ENCODE measurements at places on chromosomes 16 and 17.

DNA sequence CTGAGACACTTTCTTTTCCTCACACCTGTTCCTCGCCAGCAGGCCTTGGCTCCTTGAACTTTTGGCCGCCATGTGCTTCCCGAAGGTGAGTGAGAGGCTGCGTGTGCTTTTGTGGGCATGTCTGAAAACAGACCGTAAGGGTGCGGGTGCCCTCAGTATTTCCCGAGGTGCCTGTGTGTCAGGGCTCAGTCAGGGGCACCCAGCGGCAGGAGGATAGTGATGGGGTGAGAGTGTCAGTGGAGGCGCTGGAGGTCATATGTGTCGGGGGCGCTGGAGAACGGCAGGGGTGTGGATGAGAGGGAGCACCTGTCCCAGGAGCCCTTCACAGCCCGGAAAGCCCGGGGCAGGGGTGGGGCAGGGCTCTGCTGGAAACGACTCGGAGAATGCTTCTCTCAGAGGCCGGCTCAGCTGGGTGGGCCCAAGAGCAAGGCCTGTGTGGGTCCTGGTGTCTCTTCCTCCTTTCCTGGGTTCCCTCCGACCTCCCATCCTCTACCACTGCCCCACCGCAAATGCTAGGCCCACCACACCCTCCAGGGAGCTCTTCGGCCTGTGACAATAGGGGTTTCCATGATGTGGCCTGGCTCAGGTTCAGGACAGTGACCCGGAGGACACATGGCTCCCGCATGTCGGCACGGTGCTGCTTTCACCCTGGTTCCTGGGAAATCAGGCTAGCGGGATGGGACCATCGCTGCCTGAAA lies 451 bp downstream of the IL32 start:
- peaks cover 6% of the 10 kb centered on the region for H3K4me1 ChIP-seq
- H3K27me3 ChIP-seq: no peaks in the 10 kb centered on the region
- no peaks in the 10 kb centered on the region for H3K36me3 ChIP-seq

GRCh38 chr17:75350029-75350428 lies 55.4 kb downstream of the GRB2 start:
- no peak overlapping the region for H3K4me3 ChIP-seq
- H3K36me3 ChIP-seq: no peaks in the 10 kb centered on the region

DNA sequence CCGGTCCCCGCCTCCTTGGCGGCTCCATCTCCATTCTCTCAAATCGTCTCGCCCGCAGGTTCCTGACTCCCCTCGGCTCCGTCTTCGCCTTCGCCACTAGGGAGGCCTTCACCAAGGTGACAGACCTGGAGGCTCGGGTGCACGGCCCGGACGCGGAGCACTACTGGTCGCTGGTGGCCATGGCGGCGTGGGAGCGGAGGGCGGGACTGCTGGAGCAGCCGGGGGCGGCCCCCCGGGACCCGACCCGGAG lies 862 bp downstream of the GLTPD2 start:
- no peaks in the 10 kb centered on the region for H3K36me3 ChIP-seq
- H3K27me3 ChIP-seq: peaks cover 23% of the 10 kb centered on the region
- DNase-seq: no peak
- H3K4me3 ChIP-seq: peak overlapping the region; percentile 57
- H3K27ac ChIP-seq: peak overlapping the region; percentile 94
- peaks cover 64% of the 10 kb centered on the region for H3K4me1 ChIP-seq

GRCh38 chr16:85349365-85350145 lies 237.3 kb upstream of the CIBAR2 start:
- H3K27me3 ChIP-seq: no peaks in the 10 kb centered on the region
- no peak overlapping the region for H3K27ac ChIP-seq
- H3K4me1 ChIP-seq: peaks cover 8% of the 10 kb centered on the region
- no peak overlapping the region for H3K4me3 ChIP-seq

DNA sequence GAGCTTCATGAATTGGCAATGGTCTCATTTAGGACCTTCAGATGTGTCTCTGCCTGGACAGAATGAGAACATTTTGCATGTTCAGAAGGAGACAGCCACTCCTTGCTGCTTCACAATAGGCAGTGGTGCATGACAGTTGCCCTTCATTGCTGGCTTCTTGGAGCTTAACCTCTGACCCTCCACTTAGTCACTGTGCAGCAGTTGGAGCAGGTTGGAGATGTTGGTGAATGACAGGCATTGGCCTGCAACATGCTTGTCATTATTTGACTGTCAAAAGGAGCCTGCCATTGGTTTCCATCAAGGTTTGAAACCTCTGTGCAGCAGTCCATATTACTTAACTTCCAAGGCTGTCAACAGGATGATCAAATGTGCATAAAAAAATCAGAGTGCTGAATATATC lies 22.7 kb downstream of the FTO start:
- DNase-seq: no peak
- H3K36me3 ChIP-seq: no peaks in the 10 kb centered on the region
- no peaks in the 10 kb centered on the region for H3K4me1 ChIP-seq
- H3K27me3 ChIP-seq: no peaks in the 10 kb centered on the region
- H3K4me3 ChIP-seq: no peak overlapping the region

DNA sequence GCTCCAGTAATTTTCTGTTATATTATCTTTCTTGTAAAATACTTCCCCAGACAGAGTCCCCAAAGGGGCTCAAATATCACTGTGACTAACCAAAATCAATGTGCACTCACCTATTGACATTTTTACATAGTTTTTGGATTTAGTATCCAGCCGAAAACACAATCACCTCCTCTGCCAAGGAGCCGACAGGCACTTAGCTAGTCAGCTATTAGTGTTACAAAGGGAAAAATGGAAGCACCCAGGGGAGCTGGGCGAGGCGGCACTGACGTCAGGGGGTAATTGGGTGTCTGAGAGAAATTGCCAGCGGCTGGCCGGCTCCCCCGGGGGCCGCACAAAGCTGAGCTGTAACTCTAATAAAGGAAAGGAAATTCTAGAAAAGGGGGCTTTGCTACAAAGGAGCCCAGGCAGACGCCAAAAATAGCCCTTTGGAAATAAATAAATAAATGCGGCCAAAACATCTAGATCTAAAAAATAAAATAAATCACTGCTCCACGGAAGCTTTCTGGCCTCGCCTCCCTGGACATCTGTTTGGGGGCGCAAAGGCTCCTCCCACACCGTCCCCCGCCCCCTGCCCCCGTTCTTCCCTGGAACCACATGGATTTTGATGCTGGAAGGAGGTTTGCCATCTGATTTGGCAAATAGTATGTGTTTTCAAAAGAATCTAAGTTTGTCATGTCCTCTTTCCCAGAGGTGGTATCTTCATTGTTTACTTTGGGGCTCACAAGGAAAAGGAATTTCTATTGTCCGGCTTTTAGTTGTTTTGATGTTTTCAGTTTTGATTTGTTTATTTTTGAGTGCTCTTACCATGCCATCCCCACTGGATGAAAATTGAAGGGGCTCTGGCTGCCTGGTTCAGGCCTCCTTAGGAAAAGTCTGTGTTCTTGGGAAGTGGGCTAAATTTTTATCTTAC lies 156.7 kb downstream of the ZNF423 start:
- no peaks in the 10 kb centered on the region for H3K27me3 ChIP-seq
- H3K4me1 ChIP-seq: peaks cover 13% of the 10 kb centered on the region
- no peak for DNase-seq
- no peak overlapping the region for H3K27ac ChIP-seq

GRCh38 chr16:31451681-31452351 lies 7.5 kb upstream of the ARMC5 start:
- no peak for DNase-seq
- H3K36me3 ChIP-seq: peaks cover 12% of the 10 kb centered on the region
- H3K27ac ChIP-seq: peak overlapping the region; percentile 61
- H3K27me3 ChIP-seq: no peaks in the 10 kb centered on the region
- no peak overlapping the region for H3K4me3 ChIP-seq

DNA sequence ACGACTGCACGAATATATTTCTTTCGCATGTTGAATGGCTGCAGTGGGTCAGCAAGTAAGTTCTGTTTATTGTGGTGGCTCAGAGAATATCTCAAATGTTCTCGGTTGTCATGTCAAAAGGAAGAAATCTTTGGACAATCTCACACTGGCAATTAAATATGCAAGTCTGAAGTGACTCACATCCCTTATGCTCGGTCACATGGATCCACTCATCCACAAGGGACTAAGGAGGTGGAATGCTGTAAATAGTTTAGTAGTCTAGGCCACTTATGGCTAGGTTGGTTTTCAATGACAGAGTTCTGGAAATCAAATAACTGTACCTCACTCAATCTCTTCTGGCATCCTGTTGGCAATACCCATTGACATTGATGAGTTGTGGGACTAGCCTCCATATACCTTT lies 33.0 kb upstream of the PMP22 start:
- H3K4me1 ChIP-seq: no peaks in the 10 kb centered on the region
- H3K27ac ChIP-seq: no peak overlapping the region
- DNase-seq: no peak
- H3K4me3 ChIP-seq: no peak overlapping the region
- H3K36me3 ChIP-seq: no peaks in the 10 kb centered on the region

GRCh38 chr16:16149710-16150116 lies 73.6 kb downstream of the ABCC6 start:
- H3K4me3 ChIP-seq: no peak overlapping the region
- no peaks in the 10 kb centered on the region for H3K36me3 ChIP-seq
- no peak overlapping the region for H3K27ac ChIP-seq
- DNase-seq: no peak
- H3K4me1 ChIP-seq: no peaks in the 10 kb centered on the region

GRCh38 chr16:56420613-56421012 lies 4.7 kb downstream of the AMFR start:
- no peaks in the 10 kb centered on the region for H3K36me3 ChIP-seq
- no peak overlapping the region for H3K4me3 ChIP-seq
- H3K27ac ChIP-seq: no peak overlapping the region
- peaks cover 77% of the 10 kb centered on the region for H3K4me1 ChIP-seq
- H3K27me3 ChIP-seq: no peaks in the 10 kb centered on the region

- peaks cover 16% of the 10 kb centered on the region for H3K4me1 ChIP-seq
- peaks cover 72% of the 10 kb centered on the region for H3K36me3 ChIP-seq
- H3K27me3 ChIP-seq: no peaks in the 10 kb centered on the region
- H3K27ac ChIP-seq: no peak overlapping the region
- no peak overlapping the region for H3K4me3 ChIP-seq
- DNase-seq: peak; percentile 67
Measured at GRCh38 chr17:80948019-80948975, 43.3 kb upstream of the CHMP6 start.

DNA sequence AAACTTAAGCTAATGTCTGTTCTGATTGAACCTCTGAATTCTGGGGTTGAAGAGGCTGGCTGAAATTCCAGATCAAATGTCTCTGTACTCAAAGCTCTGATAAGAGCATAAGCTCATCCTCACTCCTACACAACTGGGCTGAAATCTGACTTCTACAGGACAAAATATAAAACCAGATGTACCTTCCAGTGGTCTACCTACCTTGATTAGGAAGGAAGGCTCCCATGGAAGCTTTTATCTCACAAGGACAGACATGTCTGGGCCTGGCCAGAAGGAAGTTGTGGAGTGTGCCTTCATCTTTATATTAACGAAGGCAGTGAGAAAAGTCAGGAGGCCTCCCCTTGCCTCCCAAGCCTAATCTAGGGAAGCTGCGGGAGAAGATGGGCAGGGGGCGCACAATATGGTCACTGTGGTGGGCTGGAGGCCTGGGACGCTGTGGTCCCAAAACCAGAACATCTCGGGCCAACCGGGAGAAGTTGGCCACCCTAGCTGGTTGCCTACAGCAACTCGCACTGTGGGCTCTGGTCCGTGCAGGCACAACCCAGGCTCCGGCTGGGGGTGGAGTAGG lies 55.6 kb upstream of the LRRC37A3 start:
- H3K27ac ChIP-seq: peak overlapping the region; percentile 100
- H3K4me1 ChIP-seq: peaks cover 15% of the 10 kb centered on the region
- peak overlapping the region; percentile 59 for H3K4me3 ChIP-seq
- H3K36me3 ChIP-seq: peaks cover 10% of the 10 kb centered on the region
- H3K27me3 ChIP-seq: no peaks in the 10 kb centered on the region

DNA sequence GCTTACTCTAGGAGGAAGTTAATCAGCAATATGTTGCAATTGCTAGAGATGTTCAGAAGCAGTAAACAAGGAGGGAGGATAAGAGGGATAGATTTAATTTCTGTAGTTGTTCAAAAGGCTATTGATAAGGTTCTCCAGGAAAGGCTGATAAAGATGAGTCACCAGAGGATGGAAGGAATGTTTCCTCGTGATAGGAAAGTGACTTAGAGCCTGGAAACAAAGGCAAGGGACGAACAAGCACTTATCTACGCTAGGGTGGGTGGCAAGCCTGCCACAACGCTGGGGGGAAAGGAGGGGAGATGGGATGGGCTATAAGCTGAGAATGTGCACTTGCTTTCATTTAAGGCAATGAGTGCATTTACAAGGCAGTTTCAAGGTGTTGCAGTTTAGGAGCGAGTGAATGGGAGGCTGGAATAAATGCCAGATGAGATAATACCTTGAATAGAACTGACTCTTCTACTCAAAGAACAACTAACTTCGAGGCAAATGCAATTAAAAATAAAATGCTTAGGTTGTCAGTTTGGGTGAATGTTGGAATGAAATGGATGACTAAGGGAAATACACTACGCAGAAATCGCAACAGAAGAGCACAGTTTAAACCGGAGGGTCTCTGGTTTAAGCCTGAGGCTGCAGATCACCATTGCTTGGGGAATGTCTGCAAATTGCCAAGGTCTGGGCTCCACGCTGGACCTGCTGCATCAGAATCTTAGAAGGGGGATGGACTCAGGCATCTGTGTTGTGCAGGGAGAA lies 76.0 kb upstream of the RBBP6 start:
- no peaks in the 10 kb centered on the region for H3K4me1 ChIP-seq
- H3K4me3 ChIP-seq: no peak overlapping the region
- no peaks in the 10 kb centered on the region for H3K27me3 ChIP-seq
- no peaks in the 10 kb centered on the region for H3K36me3 ChIP-seq
- H3K27ac ChIP-seq: no peak overlapping the region

GRCh38 chr16:17379121-17379571 lies 91.6 kb downstream of the XYLT1 start:
- peak overlapping the region; percentile 80 for H3K27ac ChIP-seq
- no peaks in the 10 kb centered on the region for H3K36me3 ChIP-seq
- peaks cover 100% of the 10 kb centered on the region for H3K4me1 ChIP-seq
- no peak overlapping the region for H3K4me3 ChIP-seq
- no peaks in the 10 kb centered on the region for H3K27me3 ChIP-seq

DNA sequence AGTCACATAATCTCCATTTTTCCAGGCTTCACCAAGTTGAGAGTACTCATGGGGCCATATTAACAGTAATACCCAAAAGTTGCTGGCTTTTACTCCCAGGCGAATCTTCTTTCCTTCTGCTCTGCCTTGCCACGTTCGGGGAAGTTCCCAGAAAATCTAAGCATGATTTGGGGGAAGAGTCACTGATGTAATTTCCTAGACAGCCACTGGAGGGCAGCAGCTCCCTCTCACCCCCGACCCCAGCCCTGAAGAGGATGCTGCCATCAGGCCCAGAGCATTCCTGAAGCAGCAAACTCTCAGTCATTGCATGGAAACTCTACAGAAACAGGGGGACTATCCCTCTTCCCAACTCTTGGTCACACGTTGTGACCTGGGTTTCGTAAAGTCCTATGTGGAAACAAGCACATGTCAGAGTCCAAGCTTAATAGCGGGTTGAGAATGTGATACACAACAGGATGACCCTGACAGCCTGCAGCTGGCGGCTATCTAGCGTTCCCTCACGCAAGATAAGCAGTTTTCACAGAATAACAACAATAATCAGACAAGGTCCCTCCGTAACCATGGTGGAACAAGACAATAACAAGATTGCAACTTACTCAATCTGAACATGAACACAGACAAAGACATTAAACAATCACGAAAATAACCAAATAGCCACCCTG lies 43.8 kb upstream of the DHX40 start:
- H3K36me3 ChIP-seq: no peaks in the 10 kb centered on the region
- H3K4me1 ChIP-seq: peaks cover 9% of the 10 kb centered on the region
- peak; percentile 79 for DNase-seq
